Hematopoietic multipotent progenitor cell (in vitro differentiated cells): ENCODE measurements at places on chromosomes 1 and 21.

- no peak for DNase-seq
Measured at GRCh38 chr1:177825276-177825901, 144.5 kb downstream of the SEC16B start.

DNA sequence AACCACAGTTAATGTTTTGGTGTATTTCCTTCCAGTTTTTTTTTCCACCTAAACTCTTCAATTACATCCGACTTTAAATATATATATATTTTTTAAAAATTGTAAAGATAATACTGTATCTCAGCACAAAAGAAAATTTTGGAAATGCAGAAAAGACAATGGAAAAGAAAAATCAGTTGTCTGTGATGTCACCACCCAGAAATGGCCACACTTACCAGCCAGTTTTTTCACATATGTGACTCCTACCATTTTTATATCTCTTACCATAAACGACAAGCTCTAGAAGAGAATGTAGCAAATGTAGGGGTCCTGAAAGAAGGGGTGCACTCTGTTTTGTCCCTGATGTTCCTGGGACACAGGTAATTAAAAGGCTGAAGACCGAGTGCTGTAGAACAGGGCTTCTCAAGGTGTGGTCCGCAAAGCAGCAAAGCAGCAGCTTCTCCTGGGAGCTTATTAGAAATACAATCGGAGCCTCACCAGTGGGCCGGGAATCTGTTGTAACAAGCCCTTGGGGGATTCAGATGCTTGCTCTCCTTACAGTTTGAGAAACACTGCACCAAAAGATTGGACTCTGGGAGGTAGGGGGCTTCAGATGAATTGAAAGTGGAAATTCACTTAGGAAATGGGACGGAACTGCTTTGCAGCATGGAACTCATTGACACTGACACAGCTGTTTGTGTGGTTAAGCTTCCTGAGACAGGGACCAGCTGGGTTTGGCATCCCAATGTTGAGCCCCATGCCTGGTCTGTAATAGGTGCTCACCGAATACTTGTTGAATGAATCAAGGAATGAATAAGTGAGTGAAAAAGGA is 44.1 kb downstream of the ALPL start:
- DNase-seq, result no peak

- peak; percentile 48 for DNase-seq
Measured at GRCh38 chr1:86741947-86742572, 37.7 kb downstream of the SH3GLB1 start.

DNA sequence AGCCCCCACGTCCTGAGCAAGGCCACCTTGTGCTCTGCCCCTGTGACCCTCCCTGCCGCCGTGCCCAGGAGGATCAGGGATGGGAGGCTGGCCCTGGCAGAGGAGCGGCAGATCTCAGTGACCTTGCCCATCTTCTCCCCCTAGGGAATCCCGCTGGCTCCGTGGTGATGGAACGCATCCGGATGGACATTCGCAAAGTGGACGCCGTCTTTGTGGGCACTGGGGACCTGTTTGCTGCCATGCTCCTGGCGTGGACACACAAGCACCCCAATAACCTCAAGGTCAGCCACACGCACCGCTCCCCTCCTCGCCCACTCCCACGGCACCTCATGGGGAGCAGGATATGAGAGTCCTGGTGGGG is 22.7 kb downstream of the CSTB start:
- no peak for DNase-seq

DNA sequence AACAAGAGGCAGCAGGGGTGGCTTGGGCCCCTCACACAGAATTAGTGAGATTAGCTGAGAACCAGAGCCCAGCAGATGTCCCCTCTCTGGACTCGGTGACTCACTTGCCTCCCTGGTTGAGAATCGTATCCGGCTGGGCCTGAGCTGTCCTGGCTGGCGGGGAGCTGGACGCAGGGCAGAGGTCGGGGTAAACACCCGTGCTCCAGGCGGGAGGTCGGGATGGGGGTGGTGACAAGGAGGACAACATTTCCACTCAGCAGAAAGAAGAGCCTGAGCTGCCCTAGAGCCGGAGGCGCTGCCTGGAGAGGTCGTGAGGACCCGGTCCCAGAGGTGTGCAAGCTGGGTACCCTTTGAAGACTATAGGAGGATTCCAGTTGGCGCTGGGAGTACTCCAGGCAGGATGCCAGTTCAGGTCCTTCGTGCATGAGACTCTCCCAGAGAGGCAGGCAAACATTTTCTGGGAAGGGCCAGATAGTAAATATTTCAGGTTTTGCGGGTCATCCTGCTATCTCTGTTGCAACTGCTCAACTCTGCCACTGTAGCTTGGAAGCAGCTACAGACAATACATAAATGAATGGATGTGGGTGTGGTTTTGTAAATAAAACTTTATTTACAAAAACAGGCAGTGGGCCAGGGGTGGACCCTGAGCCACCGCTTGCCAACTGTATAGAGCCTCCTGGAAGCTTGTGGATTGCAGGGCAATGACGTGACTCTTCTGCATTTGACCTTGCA is 116.8 kb upstream of the WNT4 start:
- DNase-seq, result no peak

DNA sequence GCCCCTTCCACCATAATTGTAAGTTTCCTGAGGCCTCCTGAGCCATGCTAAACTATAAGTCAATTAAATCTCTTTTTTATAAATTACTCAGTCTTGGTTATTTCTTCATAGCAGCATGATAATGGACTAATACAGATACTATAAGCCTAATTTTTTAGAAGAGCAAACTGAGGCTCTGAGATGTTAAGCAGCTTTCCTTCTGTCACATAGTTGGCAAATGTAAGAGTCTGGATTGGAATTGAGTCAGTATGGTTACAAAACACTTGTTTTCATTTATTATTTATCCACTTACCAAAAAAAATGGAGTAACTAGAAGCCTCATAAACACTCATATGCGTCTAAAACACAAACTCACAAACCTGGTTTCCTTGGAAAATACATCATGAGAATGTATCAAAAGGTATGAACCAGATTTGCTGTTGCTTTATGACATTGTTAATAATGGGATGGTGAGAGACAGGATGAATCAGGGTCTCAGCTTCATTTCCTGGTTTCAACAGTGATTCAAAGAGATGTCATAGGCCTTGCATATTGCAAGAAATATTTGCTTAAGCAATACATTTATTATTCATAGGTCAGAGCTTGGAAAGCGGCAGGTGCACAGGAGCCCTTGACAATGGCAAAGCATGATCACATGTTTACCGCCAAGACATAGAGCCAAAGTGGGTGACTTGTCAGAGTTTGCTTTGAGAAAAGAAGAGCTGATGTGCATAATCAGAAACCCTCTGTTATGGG is 221.5 kb downstream of the GRIK1 start:
- no peak for DNase-seq

DNA sequence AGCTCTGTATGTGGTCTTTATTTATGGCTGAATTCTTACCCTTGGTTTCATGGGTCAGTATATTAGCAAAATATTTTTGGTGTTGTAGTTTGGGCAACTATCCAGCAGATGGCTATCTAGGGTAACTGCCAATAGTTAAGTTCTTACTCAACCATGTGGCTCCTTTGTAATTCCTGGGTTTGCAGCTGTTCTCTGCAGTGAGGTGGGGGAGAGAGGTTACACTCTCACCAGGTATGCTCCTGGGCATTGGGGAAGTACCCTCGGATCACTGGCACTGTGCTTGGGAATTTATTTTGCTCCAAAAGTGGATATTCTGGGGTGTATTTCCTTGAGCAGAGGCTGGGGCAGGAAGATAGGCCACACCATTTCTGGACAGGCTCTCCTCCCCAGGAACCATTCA is 436.7 kb upstream of the TMPRSS15 start:
- no peak for DNase-seq
